ENCODE measurements at places on chromosomes 6 and 20.

GRCh38 chr6:14612016-14612980, 494.7 kb downstream of the CD83 start:
- no peak for DNase-seq

DNA sequence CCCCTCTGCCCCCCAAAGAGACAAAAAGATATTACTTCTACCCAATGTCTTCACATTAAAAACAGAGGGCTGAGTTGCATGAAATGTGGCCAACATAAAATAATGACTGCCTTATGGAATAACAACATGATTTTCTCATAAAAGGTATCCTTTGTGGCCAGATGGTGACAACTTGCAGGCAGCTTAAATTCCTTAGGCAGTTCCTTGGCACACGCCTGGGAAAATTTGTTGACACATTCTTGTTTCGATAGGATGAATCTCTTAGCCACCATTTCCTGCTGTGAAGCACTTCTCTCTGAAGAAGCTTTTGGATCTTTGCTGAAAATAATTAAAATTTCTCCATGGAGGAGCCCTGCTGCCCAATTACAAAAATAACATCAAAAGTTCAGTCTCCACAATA, 109.0 kb upstream of the COL21A1 start:
- DNase-seq: no peak

DNA sequence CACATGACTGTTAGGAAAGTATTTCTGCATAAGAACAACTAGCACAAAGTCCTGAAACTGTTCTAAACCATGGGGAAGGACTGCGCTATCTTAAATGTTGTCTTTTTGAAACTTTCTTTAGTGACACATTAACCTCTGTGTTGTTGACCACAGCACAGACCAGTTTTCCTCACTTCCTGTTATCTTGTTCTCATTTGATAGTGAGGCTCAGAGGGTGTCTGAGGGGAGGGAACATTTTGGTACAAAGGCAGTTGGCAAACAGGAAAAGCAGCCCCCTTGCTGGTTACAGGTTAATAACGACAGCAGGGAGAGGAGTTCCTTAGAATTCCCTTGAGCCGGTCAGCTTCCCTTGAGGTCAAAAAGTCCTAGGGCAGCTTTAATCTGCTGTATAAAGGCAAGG, 143.5 kb upstream of the BMP2 start:
- no peak for DNase-seq

DNA sequence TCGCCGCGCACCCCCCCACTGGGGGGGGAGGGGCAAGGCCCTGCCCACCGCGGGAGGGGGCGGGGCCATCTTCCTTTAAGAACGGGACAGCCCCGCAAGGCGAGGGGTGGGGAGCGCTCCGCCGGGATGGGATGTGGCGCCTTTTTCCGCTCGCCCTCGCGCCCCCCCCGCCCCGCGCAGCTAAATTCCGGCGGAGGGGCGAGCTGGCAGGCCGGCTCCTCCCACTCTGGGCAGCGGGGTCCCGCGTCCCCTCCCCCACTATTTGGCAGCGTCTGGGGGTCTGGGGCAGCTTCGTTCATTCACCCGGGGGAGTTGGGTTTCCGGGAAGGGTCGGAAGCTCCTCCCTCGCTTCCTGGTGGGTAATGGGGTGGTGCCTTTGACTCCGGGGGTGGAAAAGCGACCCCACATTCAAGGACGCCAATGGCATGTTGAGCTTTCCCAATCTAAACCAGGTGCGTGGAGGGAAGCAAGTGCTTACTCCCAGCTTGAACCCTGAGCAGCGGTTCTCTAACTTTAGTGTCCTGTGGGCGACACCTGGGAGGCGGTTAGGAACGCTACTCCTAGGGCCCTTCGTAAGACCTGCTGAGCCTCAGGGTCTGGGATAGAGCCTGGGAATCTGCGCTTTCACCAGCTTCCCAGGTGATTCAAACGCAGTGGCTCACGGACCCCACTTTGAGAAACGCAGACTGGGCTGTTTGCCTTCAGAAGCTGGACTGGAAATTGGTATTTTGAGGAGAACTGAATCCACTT, 927 bp downstream of the ASXL1 start:
- DNase-seq: peak; percentile 51

GRCh38 chr6:13488015-13488895, 855 bp upstream of the GFOD1 start:
- no peak for DNase-seq

GRCh38 chr6:111210194-111210728, 123.0 kb downstream of the SLC16A10 start:
- no peak for DNase-seq
